ENCODE measurements at places on chromosomes 1 and 21.

- peak; percentile 90 for DNase-seq
Observed at GRCh38 chr1:94863297-94863911, 43.2 kb downstream of the SLC44A3 start.

GRCh38 chr1:17393230-17393629 lies 21.2 kb downstream of the PADI6 start:
- DNase-seq = no peak

DNA sequence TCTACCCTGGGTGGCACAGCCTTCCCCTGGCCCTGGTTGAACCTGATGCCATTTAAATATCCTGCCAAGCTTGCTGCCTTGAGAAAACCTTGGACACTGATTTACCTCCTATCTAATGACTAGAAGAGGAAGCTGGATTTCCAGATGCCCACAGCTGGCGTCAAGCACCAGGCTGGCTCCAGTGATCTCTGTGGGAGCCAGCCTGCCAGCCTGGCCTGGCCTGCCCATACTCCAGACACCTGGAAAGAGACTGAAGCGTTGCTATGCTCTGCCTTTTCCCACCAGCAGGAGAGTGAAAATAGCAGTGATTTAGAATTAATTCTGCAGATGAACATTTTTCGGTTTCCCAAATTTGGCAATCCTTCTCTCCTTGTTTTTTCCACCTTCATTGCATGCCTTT lies 11.5 kb upstream of the EIF4G3 start:
- DNase-seq = no peak

DNA sequence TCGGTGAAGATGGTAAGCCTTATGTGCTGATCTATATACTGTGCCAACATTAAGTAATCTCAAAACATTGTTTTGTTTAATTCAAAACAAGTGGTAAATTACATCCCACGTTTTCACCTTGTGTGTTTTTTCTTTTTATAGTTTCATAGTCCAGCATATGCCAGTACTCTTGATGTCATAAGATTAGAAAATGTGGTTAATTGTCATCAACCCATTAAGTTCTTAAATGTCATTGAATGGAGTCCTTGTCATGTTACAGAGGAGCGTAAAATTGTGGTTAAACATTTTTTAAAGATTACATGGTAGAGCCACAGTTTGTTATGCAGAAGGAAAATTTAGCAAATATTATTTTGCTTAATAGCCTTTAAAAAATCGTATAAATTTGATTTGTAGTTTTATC lies 93.1 kb downstream of the FNBP1L start:
- DNase-seq = no peak

- DNase-seq = no peak
Observed at GRCh38 chr1:161907265-161907664, 116.4 kb downstream of the OLFML2B start.

GRCh38 chr1:210347112-210347511 lies 18.4 kb downstream of the HHAT start:
- no peak for DNase-seq
